ENCODE measurements at places on chromosomes 16 and 17.

DNA sequence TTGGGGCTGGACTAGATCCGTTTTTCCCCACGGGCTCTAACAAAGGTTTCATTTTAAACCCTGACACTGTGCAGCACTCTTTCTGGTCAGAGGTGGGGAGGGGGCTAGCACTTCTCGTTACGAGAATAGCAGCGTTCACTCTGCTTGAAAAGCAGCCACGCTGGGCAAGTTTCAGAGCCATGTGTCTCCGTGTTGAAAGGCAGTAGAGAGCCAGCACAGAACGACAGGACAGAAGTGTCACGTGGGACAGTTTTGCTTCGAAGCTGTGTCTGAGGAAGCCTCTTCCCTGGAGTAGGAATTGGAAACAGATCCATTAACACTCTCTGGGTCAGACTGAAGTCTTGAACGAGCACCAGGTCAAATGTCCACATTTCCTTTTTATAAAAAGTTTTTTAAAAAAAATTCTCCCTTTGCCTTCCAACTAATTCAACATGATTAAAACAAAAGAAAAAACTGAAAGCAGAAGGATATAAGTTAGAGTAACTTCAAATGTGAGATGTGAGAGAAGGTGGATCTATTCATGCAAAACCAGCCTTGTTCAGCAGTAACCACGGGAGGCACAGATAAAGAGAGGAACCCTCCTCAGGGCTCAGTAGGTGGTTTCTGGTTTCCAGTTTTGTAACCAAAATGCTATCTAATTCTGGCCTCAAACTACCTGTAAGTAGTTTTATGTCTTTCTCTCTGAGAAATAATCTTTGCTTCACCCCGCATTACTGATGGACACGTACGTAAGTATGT, 65.0 kb downstream of the SMG6 start:
- DNase-seq = peak; percentile 50

DNA sequence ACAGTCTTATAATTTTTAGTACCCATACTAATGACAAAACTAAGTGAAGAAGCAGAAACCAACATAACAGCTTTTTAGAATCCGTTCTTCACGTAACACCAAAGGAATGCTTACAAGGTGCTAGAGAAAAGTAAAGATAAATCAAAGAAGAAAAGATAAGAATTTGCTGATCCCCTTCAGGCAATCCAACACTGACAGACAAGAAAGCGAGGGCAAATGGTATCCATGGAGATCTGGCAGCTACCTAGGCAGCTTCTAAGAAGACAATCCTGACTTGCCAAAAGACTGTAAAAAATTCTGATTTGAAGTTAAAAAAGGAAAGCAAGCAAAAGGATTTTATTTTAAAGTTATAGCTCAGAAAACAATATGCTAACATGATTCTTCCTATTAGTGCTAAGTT, 14.6 kb downstream of the BBS2 start:
- no peak for DNase-seq

- no peak for DNase-seq
Measured at GRCh38 chr17:48497103-48497502, 33.7 kb downstream of the HOXB1 start.

- DNase-seq = no peak
Measured at GRCh38 chr17:64074704-64075426, 54.4 kb upstream of the ICAM2 start.

GRCh38 chr16:68884861-68885720, 41.8 kb downstream of the TANGO6 start:
- no peak for DNase-seq

GRCh38 chr17:18111330-18111971, 2.9 kb downstream of the MYO15A start:
- DNase-seq = no peak

DNA sequence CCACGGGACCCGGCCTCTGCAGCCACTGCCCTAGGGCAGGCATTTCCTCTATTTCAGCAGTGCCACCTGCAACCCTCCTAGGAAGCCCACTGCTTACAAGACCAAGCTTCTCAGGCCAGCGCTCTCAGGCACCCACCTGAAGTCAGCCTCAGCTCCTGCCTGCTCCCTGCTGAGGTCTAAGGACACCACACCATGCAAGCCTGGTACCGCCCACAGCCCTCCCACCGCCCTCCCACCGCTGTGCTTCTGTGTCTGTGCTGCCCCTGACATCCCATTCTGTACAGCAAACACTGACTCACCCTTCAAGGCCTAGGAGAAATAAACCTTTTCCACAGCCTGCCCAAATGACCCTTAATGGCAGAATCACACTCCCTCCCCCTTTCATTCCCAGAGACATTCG, 6.3 kb downstream of the CLUH start:
- no peak for DNase-seq

DNA sequence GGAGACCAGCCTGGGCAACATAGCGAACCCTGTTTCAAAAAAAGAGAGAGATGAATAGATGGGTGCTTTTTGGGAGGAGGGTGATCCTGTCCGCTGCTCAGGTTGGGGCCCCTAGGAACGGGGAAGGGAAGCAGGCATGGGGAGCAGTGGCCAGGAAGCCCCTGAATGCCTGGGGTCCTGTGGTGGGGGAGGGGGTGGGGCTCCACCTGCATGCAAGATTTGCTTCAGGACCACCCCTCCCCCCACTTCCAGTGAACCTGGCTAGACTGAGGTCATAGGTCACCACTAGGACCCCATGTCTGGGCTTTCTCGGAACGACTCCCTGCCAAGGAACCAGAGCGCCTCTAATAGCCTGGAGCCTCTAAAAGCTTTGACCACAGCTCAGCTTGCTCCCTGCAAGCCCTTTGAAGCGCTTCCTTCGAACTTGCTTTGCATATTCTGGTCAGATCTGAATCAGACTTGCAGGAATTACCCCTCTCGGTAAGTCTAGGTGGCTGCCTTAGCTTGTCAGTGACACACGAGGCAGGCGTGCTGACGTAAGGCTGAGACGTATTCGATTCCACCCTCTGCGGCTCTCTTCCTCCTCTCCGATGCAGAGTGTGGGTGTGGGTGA, 3.7 kb downstream of the SOCS3 start:
- DNase-seq = no peak

DNA sequence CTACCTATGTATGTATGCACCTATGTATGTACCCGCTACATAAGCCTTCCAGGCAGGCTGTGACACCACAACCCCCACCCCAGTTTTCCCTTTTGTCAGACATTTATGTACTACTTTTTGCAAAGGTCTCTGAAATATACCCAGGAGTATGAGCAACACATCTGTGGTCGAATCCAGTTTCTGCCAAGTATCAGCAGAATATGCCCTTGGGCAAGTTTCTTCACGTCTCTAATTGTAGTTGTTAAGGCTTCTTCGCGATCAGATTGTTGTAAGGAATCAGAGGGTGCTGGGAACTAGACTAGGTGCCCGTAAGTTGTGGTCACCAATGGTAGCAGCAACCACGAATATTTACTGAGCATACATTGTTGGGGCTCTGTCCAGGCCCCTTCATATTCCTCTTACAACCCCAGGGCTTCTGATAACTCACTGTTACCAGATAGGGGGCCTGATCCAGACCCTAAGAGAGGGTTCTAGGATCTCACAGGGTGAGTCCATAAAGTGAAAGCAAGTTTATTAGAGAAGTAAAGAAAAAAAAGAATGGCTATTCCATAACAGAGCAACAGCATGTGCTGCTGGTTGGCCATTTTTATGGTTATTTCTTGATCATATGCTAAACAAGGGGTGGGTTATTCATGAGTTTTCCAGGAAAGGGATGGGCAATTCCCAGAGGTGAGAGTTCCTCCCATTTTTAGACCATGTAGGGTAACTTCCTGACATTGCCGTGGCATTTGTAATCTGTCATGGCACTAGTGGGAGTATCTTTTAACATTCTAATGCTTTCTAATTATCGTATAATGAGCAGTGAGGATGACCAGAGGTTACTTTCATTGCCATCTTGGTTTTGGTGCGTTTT, 16.6 kb downstream of the NUDT7 start:
- DNase-seq = no peak

GRCh38 chr17:75664099-75664549, 2.8 kb downstream of the RECQL5 start:
- DNase-seq = no peak

DNA sequence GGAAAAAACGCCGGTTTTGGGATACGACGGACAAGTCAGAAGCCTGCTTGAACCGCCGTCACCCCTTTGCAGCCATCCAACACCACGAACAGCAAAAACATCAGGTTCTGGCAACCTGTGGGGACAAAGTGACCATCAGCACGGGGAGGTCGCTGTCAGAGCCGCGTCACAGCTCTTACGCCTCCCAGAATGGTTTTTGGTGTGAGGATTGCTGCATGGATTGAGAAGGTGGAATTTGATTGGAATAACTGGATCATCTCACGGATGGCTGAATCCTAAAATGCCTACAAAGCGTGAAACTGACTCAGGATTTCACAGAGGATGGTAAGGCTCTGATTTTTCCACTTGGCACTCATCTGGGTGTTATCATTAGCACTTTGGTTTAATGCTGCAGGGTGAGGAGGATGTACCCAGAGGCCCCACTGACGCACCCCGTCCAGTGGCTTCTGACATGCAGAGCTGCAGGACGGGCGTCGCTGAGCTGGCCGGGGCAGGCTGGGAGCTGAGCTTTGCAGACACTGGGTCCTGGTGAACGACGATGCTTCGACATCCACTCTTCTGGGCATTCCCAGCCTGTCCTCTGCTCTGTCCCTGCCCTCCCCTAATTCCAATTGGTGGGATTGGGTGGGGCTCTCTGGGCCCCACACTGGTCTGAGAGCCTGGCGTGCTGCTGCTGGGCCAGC, 73.4 kb upstream of the CREBBP start:
- no peak for DNase-seq

- peak; percentile 89 for DNase-seq
Measured at GRCh38 chr17:81519284-81520020, 6.9 kb upstream of the ACTG1 start.

GRCh38 chr17:32870027-32870670, 6.8 kb downstream of the MYO1D start:
- no peak for DNase-seq

- no peak for DNase-seq
Measured at GRCh38 chr16:88844419-88845036, 12.2 kb downstream of the GALNS start.

DNA sequence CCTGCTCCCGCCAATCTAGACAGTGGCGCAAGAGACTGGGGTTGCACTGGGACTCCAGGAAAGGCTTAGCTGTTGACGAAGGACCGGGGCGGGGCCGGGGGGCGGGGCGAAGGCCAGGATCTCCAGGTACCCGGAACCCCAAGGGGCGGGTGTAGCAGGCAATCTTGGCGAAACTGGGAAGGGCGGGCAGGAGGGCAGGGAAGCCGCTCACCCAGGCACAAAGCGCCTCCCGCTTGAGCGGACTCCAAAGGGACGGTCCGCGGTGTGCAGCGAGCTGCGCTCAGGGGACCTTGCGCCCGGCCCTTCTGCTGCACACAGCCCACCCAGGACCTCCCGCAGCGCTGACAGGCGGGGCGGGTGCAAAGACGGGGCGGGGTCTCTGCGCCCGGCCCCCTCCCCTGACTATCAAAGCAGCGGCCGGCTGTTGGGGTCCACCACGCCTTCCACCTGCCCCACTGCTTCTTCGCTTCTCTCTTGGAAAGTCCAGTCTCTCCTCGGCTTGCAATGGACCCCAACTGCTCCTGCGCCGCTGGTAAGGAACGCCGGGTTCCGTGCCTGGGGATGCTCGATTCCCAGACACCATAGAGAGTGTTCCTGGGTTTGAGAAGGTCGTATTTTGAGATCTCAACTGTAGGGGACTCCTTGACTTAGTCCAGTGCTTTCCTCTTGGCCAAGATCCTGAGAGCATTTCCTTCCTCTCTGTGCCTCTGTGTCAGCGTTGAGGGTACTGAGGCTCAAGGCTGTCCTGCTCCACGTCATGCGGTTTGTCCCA, at the start of gene MT1F:
TSS of gene MT1F (plus strand) at position 405 of the 772 bp plus-strand sequence. CDS start at position 505, 100 bp downstream.
- peak; percentile 99 for DNase-seq

GRCh38 chr17:71273441-71273840, 847.4 kb upstream of the SOX9 start:
- DNase-seq = no peak

DNA sequence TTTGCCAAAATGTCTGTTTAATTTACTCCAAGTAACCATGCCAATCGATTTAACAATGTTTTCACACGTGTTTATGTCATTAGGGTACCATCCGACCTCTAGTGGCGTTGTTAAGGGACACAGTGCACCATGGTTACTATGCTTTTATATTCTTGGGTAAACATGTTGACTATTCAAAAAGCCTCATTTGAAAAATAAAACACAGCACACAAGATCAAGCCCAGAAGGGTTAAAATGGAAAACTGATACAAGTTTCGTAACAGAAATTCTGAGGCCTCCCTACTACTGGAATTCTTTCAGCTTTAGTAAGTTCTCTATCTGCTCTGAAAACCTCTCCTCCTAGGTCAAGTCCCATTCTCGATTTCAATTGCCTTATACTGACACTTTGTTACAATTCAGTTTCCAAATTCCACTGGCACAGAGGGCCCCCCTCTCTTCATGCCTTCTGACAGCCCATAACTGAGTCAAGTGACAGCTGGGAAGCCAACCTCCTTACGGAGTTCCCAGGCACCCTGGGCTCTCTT, 2.1 kb downstream of the CFAP20 start:
- DNase-seq = no peak

DNA sequence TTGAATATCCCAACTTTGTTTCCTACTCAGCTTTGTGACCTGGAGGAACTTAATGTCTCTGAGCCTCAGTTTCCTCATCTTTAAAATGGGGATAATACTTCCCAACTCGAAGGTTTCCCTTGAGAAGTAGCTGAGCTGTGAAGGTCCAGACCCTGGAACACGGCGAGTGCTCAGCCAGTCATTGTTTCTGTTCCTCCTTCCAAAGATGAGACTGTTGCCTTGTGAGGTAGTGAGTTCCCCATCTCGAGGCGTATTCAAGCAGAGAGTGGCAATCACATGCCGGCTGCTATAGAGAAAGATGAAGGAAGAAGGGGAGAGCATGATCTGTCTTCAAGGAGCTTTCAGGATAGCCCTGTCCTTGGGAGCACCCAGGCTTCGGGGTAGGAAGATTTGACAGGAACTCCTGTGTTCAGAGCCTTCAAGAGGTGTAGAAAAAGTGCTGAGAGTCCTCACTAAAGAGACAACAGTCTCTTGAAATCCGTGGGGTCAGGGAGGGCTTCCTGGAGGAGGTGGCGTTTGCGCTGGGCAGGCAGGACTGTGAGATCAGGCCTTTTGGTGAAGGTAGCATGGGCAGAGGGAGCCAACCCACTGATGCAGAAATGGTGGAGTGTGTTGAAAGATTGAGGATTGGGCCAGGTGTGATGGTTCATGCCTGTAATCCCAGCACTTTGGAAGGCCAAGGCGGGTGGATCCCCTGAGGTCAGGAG, 27.2 kb downstream of the SPNS2 start:
- DNase-seq = no peak

Measured in thyroid gland (tissue), 4 donors.